Endothelial cell of umbilical vein (primary cell): ENCODE measurements at places on chromosomes 1 and 21. TPM values are rescaled to one million over a fixed set of nuclear protein-coding genes. Genes with fewer than 3 reads are reported as not detected.

FTCD gene
- 1.2 and 1.5 TPM in 2 replicates for total RNA-seq

AMY1C gene
- not detected in 2 replicates for total RNA-seq

OLFML2B gene
- 0.51 and 0.62 TPM in 2 replicates for total RNA-seq

- no peaks in the 10 kb centered on the region for H3K36me3 ChIP-seq
- H3K27me3 ChIP-seq = no peaks in the 10 kb centered on the region
- DNase-seq = peak; percentile 64
These were observed 5.1 kb downstream of the BPNT1 start for GRCh38 chr1:220084460-220084859.

DNA sequence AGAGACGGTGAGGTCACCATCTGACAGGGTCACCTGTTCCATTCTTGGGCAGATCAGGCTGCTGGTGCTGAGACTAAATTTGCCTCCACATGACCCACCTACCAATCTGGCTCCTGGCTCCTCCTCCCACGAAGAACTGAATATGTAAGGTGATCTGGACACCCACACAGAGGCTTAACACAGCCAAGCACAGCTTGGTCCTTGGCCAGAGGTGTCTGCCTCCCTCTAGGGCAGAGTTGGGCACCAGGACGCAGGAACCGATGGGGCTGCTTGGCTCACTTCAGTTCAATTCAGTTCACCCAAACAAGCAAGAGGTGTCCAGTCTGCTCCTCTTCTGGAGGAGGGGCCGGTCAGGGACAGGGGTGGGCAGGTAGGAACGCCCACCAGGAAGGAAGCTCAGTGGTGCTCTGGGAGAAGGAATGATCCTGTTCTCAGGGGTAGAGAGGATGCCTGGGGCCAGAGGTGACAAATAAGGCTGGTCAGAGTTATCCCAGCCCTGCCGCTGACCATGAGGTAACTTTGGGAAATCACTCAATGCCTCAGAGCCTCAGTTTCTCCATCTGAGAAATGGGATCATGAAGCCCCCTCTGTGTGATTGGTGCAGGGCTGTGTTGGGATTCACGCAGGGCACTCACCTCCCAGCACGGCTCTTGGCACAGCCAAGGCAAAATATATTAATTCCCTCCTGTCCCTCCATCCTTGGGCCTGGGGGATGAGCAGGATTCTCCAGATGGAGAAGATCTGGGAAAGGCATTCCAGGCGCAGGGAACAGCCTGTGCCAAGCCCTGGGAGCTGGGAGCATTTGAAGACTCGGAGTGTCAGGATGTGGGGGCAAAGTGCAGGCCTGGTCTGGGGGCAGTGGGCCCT, 284.5 kb downstream of the PTPRU start:
- H3K36me3 ChIP-seq = no peaks in the 10 kb centered on the region
- no peak for DNase-seq
- no peaks in the 10 kb centered on the region for H3K4me1 ChIP-seq
- H3K4me3 ChIP-seq = no peak overlapping the region

- no peaks in the 10 kb centered on the region for H3K36me3 ChIP-seq
- DNase-seq = no peak
- H3K4me1 ChIP-seq = no peaks in the 10 kb centered on the region
- H3K27ac ChIP-seq = no peak overlapping the region
- no peaks in the 10 kb centered on the region for H3K27me3 ChIP-seq
These were observed 868.2 kb upstream of the CXADR start for GRCh38 chr21:16644685-16645084.
